ENCODE measurements at places on chromosomes 5 and 9. TPM values are rescaled to one million over a fixed set of nuclear protein-coding genes. Genes with fewer than 3 reads are reported as not detected.

Gene PSAT1
- 2.3 TPM for total RNA-seq

Gene IL3
- not detected for total RNA-seq

Gene PCDHB3
- not detected for total RNA-seq

Gene SNCB
- not detected for total RNA-seq

Gene C5orf34
- 1.3 TPM for total RNA-seq

Gene CDC23
- total RNA-seq = 24.6 TPM

Gene ZDHHC11
- 7.0 TPM for total RNA-seq

Gene ARHGEF39
- 3.2 TPM for total RNA-seq

Gene ROPN1L
- total RNA-seq = 4.3 TPM

Gene CATSPER3
- 0.79 TPM for total RNA-seq

Gene RELL2
- total RNA-seq = 5.7 TPM

Gene LCNL1
- total RNA-seq = 4.9 TPM

Gene TLX3
- not detected for total RNA-seq

Gene NUTM2F
- total RNA-seq = not detected

Gene CCL27
- not detected for total RNA-seq

Gene SPINK13
- not detected for total RNA-seq

Gene PCDHA5
- not detected for total RNA-seq

GRCh38 chr9:27945386-27945785 is 372.1 kb upstream of the C9orf72 start:
- no peak for DNase-seq

- DNase-seq = no peak
These were observed 81.8 kb upstream of the MAMDC2 start for GRCh38 chr9:69961843-69962242.

DNA sequence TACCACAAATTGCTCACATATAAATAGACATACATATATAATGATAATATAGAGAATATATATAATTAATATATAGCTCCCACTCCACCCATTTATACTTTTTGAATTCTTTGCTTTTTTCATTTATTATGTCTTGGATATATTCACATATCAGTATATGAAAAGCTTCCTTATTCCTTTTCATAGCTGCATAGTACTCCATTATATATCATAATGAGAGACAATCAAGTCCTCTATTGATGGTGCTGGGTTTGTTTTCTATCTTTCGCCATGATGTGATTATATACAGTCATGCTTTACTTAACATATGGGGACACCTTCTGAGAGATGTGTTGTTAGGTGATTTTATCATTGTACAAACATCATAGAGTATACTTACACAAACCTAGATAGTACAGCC is 51.6 kb upstream of the ELL2 start:
- DNase-seq = no peak

- no peak for DNase-seq
These were observed 128.7 kb downstream of the ATG10 start for GRCh38 chr5:82100303-82101077.

DNA sequence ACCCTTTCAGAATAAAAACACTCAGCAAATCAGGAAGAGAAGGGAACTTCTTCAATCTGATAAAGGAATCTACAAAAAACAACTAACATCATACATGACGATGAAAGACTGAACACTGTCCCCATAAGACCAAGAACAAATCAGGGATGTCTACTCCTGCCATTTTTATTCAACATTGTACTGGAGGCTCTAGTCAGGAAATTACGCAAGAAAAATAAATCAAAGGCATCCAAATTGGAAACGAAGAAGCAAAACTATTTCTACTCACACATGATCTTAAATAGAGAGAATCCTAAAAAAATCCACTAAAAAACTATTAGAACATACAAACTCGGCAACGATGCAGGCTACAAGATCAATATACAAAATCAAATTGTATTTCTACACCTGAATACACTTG is 42.3 kb downstream of the IPPK start:
- DNase-seq = no peak

- no peak for DNase-seq
These were observed 370.0 kb downstream of the ZSWIM6 start for GRCh38 chr5:61701877-61702602.

- no peak for DNase-seq
These were observed 2.2 kb upstream of the JAK2 start for GRCh38 chr9:4982721-4983482.

DNA sequence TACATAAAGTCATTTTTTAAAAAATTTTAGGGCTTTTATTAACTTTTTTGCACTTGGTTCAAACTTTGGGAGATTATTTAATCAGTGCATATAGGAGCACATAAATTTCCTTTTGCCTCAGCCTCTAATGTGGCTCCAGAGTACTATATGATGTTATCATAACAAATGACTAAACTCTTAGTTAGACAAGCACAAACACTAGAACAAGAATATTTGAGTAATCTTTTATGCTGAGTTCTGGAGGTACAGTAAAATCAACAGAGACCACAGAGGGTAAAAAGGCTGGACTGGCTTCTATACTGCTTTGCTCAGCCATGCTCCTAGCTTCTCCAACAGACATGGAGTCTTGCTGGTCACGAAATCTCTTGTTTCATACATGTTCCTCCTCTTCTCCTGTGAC is 52.5 kb upstream of the SGCD start:
- no peak for DNase-seq

DNA sequence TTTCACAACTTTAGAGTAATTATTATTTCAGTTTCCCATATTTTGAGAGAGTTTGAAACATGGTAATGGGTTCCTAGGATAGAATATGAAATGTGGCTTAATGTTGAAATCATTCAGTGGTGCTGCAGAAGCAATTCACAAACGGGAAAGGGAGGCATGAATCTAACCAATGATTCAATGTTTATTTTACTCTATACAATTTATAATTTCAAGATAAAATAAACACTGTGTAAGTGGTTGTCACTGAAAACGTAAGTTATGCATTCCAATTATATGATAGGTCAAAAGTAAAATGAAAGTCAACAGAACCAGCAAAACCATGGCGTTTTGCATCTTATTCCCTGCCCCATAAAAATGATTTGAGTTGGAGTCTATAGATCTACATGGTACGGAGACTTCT is 1207.1 kb upstream of the CDH18 start:
- DNase-seq = no peak

DNA sequence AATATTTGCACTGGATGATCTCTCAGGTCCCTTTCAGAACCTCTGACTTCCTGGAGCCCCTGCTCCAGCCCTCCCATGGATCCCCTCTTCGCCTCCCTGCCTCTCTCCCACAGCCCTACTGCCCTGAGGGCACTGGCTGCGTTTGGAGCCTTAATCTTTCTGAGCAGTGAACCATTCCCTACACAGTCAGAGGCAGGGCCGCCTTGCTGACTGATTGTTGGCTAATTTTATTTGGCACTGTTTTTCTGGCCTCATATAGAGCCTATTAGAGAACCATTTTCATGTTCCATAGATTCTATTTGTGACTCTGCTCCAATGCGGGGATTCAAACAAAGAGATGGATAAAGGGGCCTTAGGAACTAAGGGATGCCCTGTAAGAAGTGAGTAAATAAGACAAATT is 91.1 kb downstream of the BRINP1 start:
- DNase-seq = no peak

- DNase-seq = peak; percentile 32
These were observed 29.9 kb downstream of the CPEB4 start for GRCh38 chr5:173917788-173918786.

GRCh38 chr9:133375116-133375723 is 640 bp downstream of the SURF4 start:
- peak; percentile 38 for DNase-seq

GRCh38 chr5:149828161-149829011 is 98.3 kb downstream of the PPARGC1B start:
- DNase-seq = peak; percentile 89

DNA sequence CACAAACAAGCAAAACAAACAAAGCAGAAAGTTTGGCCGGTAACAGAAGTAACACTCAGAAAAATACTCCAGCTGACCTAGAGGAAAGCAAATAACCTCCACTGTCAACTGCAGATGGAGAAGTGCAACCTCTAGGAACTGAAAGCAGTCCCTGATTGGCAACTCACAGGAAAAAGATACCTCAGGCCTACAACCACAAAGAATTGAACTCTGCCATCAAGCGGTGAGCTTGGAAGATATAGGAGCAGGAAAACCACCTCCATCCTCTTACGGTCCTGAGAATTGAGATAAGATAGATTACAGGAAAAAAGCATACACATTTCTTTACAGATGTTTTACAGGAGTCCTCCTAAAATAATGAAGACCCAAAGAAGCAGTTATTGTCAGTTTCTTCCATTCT is 184.5 kb downstream of the PDZD2 start:
- DNase-seq = no peak

DNA sequence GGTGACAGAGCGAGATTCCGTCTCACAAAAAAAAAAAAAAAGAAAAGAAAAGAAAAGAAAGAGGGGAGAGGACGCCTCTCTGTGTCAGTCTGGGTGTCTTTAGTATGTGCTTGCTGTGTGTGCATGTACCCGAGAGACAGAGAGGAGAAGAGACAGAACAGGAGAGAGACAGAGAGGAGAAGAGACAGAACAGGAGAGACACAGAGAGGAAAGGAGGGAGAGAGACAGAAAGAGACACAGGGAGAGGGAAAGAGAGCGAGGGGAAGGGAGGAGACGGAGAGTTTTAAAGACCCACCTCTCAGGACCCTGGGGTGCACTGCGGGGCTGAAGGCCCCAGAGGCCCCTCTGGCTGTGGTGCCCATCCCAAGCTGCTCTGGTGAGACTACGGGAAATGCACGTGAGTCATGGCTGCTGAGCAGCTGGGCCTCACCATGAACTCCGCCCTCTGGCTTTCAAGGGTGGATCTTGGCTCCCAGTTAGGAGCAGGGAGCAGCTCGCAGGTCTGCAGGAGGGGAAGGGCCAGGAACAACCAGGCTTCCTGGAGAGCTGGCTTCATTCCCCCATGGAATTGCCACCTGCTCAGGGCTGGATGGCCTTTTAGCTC is 7.9 kb downstream of the SLC6A3 start:
- DNase-seq = no peak

GRCh38 chr9:100106616-100107015 is 7.6 kb downstream of the INVS start:
- DNase-seq = no peak

DNA sequence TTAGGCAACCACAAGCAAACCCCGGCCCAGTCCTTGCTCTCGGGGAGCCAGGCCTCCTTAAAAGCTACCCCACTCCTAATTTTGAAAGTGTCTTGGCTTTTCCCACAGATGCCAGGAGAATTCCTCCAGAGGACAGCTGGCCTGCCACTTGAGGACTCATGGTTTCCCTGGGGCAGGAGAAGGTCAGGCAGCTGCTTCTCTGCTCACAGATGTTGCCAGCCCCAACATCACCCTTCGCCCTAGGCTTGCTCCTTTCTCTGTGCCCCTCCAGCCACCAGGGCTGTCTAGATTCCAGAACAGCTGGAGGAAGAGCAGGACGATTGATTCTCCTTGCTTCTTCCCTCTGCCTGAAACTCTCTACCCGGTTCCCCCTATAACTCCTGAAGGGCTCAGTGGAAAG is 8.5 kb downstream of the GGTA1 start:
- DNase-seq = no peak

DNA sequence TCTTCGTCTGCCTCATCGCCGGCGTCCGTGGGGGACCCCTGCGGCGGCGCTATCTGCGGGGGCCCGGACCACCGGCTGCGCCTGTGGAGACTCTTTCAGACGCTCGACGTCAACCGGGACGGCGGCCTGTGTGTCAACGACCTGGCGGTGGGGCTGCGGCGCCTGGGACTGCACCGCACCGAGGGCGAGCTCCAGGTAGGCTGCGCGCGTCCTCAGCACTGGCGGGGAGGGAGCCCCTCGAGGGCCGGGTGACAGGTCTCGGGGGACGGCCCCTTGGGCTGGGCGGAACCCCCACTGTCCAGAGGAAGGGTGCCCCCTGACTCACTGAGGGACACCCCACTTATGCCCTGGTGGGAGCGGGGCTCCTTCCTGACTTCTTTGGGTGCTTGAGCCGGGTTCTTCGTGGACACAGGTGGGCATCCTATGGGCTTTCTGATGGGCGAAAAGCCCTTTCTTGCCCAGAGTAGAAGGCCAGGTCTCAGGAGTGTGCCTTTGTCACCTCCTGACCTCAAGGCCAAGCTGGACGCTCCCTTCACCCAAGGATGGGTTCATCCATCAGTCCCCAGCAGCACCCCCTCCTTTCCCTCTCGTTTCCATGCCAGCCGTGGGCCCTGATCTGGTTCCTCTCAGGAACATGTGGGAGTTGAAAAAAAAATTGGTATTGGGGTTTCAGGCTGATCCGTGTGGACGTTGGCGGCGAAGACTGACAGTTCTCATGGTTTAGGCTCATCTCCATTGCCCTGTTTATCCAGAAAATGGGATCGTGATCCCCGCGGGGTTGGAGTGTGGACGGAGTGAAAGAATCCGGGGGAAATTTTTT is 564 bp downstream of the SLC25A25 start:
- peak; percentile 65 for DNase-seq

GRCh38 chr9:87350915-87351314 is 146.8 kb upstream of the DAPK1 start:
- no peak for DNase-seq

- DNase-seq = no peak
These were observed 45.7 kb downstream of the DPYSL3 start for GRCh38 chr5:147464211-147464610.

GRCh38 chr5:148395031-148395430 is 11.3 kb downstream of the FBXO38 start:
- no peak for DNase-seq

- DNase-seq = no peak
These were observed 145.4 kb downstream of the GADD45G start for GRCh38 chr9:89750117-89750791.

- no peak for DNase-seq
These were observed 1.5 kb downstream of the THG1L start for GRCh38 chr5:157732596-157733262.

- no peak for DNase-seq
These were observed 50.6 kb downstream of the DMRT1 start for GRCh38 chr9:892123-892522.

- no peak for DNase-seq
These were observed 1568.5 kb upstream of the WWC1 start for GRCh38 chr5:166722939-166723338.

GRCh38 chr9:107989099-107989498 is 499.5 kb upstream of the KLF4 start:
- no peak for DNase-seq

DNA sequence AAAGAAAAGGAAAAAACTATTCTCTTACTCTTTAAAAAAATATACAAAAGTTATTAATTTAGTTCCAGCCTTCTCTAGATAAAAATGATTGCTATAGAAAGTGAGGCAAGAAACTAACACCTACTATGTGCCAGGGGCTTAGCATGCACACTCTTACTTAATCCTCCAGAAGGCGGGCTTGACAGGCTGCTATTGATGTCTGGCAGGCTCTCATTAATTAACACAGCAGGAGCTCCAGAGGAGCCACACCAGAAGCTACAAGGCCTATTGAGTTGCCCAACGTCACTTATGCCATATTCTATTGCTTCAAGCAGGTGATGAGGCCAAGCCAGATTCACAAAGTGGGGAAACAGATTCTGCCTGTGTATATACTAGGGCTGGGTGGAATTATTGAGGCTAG is 54.6 kb upstream of the CLINT1 start:
- no peak for DNase-seq

DNA sequence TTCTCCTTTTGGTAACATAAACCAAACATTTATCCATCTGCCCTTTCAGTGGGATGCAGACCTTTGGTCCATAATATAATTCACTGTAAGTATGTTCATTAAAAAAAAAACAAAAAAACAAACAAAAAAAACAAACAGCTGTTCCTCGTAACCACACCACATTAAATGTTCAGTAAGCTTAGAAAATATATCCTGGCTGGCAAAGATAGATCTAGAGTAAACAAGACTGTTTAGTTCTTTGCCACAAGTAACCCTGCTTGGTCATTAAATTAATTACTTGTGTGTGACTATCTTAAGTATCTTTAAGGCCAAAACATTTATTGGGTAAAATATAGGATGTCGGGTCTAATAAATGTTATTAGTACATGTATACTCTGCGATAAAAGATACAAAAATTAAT is 1717.1 kb downstream of the EFNA5 start:
- DNase-seq = no peak

All from natural killer cell (primary cell).